ENCODE measurements at places on chromosomes 12 and 14.

- DNase-seq: no peak
Measured at GRCh38 chr14:31266437-31267331, 59.1 kb upstream of the HECTD1 start.

- no peak for DNase-seq
Measured at GRCh38 chr12:116431677-116432300, 127.4 kb upstream of the MAP1LC3B2 start.

GRCh38 chr12:128661226-128661569 lies 162.6 kb downstream of the SLC15A4 start:
- no peak for DNase-seq

GRCh38 chr14:81565441-81566290 lies 32.0 kb upstream of the SEL1L start:
- peak; percentile 47 for DNase-seq

GRCh38 chr12:101086490-101087135 lies 123.4 kb downstream of the SLC5A8 start:
- DNase-seq: peak; percentile 21

Measured in putamen (tissue), 1 donor.